ENCODE measurements at places on chromosomes 13 and 19.
A peak's percentile ranks its signal among the peaks of the same experiment; 100 is the strongest.

DNA sequence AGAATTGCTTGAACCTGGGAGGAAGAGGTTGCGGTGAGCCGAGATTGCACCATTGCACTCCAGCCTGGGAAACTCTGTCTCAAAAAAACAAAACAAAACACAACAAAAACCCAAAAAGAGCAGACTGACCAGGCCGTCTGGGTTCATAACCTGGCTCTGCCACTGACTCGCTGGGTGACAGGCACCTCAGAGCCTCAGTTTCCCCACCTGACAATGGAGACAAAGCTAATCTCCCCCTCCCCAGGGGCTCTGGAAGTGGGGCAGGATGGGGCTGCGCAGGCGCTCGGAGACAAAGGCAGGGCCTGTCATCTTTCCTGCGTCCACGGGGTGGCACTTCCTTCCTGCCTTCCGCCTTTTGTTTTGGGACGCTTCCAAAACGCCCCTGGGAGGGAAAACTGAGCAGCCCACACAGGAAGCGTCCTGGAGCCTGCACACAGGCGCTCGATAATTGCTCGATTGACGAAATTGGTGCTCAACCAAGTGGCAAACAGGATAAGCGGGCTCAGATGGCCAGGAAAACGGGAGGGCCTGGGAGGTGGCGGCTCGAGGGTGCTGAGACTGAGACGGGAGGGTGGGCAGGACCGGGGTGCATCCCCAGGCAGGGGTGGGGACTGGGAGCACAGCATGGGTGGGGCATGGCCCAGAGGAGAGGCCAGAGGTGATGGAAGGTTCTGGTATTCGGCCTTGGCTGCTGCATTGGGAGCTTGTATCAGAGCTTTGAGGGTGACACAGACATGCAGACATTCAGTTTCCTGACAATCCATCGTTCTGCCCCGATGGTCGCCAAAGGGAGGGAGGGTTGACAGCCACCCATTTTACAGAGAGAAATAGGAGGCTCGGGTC, 17.8 kb downstream of the SPC24 start:
- peak; percentile 46 for DNase-seq

DNA sequence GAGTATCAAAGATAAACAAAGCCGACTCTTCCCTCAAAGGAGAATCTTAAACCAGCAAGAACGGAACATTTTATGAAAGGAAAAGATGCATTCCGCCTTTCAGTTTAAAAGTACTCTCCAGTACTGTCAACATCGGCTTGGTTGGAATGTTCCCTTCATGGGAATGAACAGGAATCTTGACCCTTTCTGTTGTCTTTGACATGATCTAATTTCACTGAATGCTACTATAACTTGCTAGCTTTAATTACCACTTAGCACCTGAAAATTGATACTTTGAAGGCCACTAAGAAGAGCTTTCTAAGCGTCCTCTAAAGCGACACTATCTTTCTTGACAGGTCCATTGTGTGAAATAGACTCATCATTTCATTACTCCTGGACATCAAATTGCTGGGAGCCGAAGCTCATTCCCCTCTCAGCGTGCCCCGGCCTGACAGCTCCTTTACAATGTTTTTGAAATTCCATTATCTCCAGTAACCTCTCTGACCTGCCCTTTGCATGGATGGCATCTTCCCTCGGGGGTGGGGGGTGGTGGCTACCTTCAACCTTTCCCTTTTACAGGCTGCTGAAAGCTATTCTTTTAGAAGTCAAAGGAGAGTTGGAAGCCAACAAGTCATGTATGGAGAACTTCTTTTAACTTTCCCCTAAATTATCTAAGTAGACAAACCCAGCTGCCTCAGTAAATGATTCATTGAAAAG, 67.9 kb downstream of the EFNB2 start:
- DNase-seq = no peak

DNA sequence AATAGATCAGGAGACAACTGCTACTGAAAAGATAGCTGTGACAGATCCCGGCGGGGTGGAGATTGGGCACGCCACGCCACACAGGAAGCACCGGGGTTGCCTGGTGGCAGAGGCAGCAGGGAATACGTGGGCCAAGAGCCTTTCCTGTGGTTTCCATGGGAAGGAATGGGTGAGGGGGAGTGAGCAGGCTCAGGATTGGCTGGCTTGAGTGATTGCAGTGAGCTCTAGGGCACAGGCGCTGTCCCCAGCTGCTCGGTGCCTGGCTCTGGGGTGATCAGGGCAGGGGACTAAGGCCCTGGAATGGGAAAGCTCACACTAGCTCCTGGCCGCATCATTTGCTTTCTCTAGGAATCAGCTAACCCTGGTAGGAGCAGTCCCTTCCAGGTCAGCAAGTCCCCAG, 166.1 kb downstream of the USP12 start:
- no peak for DNase-seq

DNA sequence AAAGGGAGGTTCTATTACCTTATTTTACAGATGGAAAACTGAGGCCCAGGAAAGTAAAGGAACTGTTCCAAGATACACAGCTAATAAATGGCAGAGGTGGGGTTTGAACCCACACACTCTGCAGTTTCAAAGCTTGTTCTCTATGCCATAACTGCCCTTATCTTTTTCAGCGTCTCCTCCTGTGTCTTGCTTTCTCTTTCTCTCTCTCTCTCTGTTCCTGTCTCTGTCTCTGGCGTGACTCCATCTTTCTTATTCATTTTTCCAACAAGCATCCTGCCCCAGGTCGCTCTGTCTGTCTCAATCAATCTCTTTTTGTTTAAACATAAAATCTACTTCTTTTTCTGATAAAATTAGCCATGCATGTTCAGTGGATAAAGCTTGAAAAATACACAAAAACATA, 3.2 kb upstream of the IFNL4 start:
- DNase-seq = no peak

- DNase-seq = peak; percentile 67
Measured at GRCh38 chr13:90800082-90800746, 547.3 kb upstream of the MIR17HG start.

- DNase-seq = no peak
Measured at GRCh38 chr19:37964109-37964508, 57.1 kb downstream of the SIPA1L3 start.

Measured in inflammatory macrophage treated with lipopolysaccharide for 4 hours (primary cell).